CD4-positive, alpha-beta T cell treated with Interleukin-17A for 4 hours (primary cell): ENCODE measurements at places on chromosomes 4 and X.

GRCh38 chrX:68978255-68978654 lies 149.4 kb downstream of the EFNB1 start:
- DNase-seq: no peak

DNA sequence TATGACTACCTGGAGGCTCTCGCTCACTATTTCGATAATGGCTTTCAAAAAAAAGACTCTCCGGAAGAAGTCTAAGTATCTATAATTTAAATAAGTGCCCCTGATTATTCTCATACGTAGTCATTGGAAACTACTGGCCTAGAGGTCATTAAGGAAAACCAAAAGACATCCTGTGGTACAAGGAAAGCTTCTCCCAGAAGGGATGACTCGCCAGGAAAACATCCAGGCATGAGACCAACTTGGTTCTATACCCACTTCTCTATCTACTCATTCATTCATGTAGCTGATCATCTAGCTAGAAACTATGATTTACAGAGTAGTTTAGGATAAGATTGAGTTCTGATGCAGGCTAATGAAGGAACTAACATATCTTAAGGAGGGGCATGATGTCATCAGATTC lies 37.7 kb downstream of the SOX3 start:
- no peak for DNase-seq

DNA sequence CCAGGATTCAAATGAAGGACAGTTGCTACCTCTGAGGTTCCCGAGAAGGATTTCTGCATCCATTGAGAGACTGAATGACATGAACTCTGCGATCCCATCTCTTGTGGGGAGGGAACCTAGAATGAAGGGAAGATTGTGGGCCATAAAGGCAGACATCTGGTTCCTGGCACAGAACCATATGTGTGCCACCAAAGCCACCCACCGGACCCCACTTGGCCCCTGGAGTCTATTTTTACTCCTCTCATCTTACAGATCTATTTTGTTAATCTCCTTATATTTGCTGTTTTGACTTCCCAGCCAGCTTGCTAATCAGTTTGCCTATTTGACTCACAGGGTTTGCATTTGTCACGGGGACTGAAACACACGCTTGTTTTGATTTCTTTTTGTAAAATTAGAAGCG lies 7.3 kb downstream of the SOD3 start:
- DNase-seq: no peak

DNA sequence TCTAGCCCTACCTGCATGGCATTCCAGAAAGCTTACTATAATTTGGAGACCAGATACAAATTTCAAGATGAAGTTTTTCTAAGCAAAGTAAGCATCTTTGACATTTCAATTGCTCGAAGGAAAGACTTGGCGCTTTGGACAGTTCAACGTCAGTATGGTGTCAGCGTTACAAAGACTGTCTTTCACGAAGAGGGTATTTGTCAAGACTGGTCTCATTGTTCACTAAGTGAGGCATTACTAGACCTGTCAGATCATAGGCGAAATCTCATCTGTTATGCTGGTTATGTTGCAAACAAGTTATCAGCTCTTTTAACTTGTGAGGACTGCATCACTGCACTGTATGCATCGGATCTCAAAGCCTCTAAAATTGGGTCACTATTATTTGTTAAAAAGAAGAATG lies 17.6 kb downstream of the THAP9 start:
- no peak for DNase-seq

- DNase-seq: no peak
Measured at GRCh38 chr4:88411491-88412096, 32.9 kb downstream of the HERC6 start.

GRCh38 chr4:181860157-181860556 lies 383.0 kb upstream of the TENM3 start:
- no peak for DNase-seq

DNA sequence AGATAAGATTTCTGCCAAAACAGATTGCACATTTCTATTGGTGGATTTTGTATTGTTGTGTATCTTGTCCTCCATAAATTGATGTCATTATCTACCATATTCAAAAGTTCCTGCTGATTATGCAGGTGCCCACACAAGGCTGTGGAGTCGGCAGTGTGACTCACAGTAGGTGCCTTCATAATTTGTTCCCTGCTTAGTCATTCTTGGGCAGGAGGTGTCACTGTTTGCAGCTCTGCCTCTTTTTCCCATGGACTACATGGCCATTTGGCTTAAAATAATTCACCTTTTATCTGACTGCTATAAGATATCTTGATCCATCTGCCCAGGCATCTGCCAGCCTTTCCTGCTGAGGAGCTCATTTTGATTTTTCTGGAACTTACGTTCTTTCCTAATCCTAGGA lies 33.6 kb upstream of the ENPEP start:
- DNase-seq: no peak
